ENCODE measurements at places on chromosomes 5 and 9.

- DNase-seq, result no peak
Measured at GRCh38 chr9:25964239-25964638, 286.0 kb upstream of the TUSC1 start.

- no peak for DNase-seq
Measured at GRCh38 chr9:19976226-19976625, 187.4 kb upstream of the SLC24A2 start.

- no peak for DNase-seq
Measured at GRCh38 chr5:170597109-170597751, 93.4 kb downstream of the KCNIP1 start.

DNA sequence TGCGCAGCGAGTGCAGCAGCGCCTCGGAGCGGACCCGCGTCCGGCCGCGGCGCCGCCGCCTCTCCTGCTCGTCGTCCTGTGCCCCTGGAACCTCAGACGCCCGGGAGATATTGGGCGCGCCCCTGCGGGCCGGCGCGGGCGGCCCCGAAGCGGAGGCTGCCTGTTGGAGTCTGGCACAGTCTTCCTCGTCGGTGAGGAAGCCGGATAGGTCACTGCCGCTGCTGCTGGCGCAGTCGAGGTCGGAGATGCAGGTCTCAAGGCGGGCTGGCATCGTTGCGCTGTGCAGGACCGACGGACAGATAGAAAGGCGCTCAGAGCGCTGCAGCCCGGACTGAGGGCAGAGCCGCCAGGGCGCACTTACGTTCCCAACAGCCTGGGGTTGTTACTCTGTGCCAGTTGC is 344 bp downstream of the NEUROG1 start:
- no peak for DNase-seq

DNA sequence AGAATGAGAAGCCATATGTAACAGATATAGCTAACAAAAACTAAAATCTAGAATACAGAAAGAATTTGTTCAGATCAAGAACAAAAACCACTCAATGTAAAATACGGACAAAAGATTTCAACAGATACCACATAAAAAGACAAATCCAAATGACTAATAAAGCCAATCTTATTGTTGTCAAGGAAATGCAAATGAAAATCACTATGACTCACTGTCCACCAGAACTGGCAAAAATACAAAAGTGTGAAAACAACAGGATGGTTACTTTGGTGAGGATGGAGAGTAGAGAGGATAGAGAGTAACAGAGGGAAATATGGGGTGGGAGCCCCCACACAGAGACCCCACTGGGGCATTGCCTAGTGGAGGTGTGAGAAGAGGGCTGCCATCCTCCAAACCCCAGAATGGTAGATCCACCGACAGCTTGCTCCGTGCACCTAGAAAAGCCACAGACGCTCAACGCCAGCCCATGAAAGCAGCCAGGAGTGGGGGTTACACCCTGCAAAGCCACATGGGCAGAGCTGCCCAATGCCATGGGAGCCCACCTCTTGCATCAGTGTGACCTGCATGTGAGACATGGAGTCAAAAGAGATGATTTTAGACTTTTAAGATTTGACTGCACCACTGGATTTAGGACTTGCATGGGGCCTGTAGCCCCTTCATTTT is 15.2 kb upstream of the RHOBTB3 start:
- DNase-seq, result no peak
